CD4-positive, alpha-beta T cell treated with Interleukin-4 for 4 hours (primary cell): ENCODE measurements at places on chromosomes 4 and X.

DNA sequence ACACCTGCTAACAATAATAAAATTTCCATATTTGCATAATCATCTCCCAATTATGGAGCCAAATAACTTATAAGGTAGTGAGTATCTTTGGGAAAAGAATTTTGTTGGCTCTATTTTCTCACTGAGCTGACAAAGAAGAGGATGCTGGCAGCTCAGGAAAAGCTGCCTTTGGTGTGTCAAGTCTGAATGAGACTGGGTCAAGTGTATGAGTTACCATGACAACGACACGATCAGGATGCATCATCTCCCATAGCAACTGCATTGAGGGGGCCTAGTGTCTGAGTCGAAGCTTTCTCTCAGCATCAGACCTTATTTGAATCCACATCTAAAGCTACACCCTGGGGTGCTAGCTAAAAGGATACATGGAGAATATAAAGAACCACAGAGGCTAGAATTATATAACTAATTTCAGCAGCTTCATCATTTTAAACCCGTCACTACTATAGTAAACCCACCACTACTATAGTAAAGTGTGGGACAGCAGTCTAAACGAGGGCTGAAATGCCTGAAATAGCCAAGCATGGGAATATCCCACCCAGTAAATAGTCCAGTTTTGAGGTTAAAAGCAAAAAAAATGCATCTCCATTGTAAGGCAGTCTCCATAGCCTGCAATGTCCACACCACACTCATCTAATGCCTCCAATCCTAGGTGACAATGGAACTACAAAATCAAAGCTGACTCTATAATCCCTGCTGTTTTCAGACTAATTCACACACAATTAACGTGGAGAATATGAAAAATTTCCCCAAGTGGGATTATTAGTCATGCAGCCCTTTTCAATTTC lies 16.0 kb downstream of the GSPT2 start:
- DNase-seq: no peak

GRCh38 chrX:119132961-119133360 lies 5.3 kb upstream of the KIAA1210 start:
- DNase-seq: no peak

- DNase-seq: no peak
These were observed 137.5 kb downstream of the CPE start for GRCh38 chr4:165516281-165516833.

DNA sequence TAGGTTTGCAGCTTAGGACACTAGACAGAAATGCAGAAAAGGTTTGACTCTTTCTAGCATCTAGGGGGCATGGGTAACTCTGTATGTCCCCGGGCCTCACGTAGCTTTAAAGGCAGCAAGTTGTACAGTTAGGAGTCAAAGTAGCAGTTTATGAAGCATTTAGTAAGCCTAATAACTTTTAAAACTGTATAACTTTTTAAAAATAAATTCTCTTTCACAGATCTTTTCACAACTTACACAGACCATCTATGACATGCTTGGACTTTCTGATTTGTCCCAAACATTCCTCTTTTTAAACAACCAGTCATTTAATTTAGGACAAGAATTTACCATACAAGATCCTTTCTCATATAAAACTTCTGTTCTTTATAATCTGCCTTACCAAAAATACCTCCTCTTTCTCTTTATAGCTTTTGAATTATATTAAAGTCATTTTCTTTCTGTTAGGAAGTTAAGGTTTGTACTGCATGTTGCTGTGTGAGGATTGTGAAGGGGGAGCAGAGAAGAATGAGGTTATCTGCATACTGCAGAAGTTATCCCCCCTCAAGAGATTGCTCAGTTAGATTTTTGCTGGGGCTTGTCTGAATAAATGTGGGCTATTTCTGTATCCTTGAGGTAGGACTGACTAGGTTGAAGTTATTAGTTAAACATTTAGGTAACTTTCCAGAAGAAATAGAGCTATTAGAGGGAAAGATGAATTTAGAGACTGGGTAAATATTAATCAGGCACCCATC lies 94.3 kb downstream of the CPE start:
- DNase-seq: no peak

- DNase-seq: peak; percentile 27
These were observed 18.9 kb downstream of the TIFA start for GRCh38 chr4:112266823-112267222.

GRCh38 chrX:24925430-24925829 lies 90.3 kb downstream of the ARX start:
- DNase-seq: no peak

- DNase-seq: no peak
These were observed 18.4 kb upstream of the ODAM start for GRCh38 chr4:70177090-70177489.

GRCh38 chr4:127622921-127623796 lies 9.6 kb upstream of the INTU start:
- DNase-seq: no peak

- no peak for DNase-seq
These were observed 6.6 kb upstream of the AGA start for GRCh38 chr4:177448850-177449249.

- no peak for DNase-seq
These were observed 45.4 kb upstream of the XK start for GRCh38 chrX:37640142-37640541.

- no peak for DNase-seq
These were observed 167.6 kb downstream of the ARHGAP10 start for GRCh38 chr4:147899512-147899911.

DNA sequence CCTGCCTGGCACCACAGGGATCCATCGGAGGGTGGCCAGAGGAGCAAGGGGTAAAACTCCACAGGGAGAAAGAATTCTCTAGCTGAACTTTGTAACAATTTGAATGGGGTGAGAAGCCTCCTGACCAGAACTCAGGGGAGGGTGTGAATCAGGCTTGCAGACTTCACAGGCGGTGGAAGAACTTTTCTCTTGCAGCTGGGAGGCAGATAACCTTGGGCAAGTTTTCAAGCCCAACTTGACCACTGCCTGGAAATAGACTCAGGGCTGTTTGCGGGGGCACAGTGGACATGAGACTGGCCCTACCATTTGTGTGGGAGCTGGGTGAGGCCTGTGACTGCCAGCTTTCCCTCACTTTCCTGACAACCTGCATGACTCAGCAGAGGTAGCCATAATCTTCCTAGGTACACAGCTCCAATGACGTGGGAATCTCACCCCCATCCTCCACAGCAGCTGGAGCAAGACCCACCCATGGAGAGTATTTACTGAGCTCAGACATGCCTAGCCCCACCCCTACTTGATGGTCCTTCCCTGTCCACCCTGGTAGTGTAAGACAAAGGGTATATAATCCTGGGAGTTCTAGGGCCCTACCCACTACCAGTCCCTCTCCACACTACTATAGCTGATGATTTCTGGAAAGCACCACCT lies 210.0 kb upstream of the AGTR2 start:
- no peak for DNase-seq

GRCh38 chr4:7335344-7336066 lies 99.2 kb downstream of the PSAPL1 start:
- peak; percentile 15 for DNase-seq

- DNase-seq: no peak
These were observed 970.4 kb downstream of the RPA4 start for GRCh38 chrX:97854086-97854485.

DNA sequence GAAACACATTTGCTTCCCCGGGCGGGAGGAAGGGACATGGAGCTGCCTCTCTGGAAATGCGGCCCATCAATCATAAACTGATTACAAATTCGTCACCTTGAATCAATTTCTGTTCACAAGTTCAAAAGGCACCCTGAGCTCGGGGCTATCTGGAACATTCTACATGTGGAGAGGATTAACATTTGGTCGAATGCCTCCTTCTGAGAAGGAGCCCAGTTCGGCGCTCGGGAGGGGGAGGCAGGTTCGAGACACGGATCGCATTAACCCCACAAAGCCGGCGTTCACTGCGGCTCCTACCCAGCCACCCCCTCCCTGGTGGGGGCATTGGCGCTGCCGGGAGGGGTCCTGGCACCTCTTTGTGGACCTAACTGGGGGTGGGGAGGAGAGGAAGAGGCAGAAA lies 108.0 kb downstream of the CPZ start:
- DNase-seq: no peak

DNA sequence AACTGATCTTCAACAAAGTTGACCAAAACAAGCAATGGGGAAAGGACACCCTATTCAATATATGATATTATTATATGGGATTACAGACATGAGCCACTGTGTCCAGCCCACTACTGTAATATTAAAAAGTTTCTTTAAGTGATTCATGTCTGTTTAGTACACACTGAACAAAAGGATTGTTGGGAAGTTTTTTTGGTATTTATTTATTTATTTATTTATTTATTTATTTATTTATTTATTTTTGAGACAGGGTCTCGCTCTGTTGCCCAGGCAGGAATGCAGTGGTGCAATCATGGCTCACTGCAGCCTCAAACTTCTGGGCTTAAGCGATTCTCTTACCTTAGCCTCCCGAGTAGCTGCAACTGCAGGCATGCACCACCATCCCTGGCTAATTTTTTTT lies 58.4 kb upstream of the PGAM4 start:
- no peak for DNase-seq

DNA sequence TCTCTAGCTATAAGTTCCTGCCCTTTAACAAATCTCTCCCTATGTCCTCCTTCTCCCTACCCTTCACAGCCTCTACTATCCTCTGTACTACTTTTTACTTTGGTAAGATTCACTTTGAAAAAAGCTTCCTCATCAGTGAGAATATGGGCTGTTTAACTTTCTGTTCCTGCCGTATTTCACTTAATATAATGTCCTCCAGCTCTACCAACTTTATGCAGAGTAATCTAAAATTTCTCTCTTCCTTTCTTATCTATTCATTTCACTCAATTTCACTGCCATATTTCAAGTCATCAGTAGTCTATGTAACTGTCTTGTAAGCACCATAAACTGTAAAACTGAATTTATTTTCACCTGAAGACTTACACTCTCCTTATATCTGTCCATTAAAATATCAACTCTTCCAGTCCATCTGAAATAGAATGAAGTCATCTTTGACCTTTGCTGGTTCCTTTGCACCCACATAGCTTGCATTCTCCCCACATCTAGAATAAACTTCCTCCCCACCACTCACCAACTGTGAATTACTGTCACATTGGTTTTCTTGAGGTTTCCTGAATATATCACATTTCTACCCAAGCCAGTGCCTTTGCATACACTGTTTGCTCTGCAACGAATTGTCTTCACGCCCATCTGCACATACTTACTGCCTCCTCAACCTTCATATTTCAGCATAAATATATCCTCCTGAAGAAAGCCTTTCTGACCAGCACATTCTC lies 54.6 kb downstream of the ARAP2 start:
- DNase-seq: peak; percentile 67

DNA sequence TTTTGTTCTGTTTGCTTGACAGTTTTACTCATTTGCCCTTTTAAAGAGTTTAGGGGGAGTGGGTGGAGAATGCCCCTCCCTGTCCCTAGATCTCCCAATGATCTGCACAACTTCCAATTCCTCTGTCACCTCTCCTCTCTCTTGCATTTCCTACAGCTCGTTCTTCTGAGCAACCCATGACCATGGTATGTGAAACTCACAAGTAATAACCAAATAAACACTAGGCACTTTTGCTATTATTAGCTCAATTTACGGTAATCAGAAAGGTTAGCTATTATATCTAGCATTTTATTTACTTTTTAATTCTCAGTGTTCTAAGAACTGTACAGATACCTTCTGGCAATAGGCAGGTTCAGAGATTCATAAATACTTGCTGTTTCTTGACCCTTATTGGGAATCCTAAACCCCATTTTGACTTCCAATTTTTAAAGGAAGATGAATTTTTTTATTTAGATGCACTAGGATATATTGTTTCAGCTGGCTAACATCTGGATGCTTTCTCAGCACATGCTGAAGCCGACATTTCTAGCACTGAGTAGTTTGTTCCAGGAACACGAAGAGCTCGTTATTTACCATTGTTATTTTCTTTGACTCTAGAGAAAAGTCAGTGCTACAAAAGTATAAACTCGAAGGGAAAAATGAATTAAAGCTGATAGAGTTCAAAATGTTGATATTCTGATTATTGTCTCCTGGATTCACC lies 194.7 kb upstream of the TLL1 start:
- no peak for DNase-seq

DNA sequence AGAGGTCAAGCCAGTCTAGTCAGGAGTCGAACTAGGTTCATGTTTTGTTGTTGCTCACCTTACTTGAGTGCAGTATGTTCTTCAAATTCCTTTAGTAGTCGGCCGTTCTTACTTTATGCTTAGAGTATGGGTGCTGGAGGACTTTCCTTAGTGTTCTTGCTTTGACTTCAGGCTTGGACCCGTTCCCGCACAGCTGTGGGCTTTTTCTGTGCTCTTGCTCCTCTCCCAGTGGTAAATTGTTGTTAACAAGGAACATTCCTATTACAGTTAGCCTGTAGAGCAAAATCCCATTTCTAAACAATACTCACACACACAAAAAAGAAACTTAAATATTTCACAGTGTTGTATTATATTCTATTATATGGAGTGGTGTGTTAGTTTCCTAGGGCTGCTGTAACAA lies 113.5 kb downstream of the RAP1GDS1 start:
- DNase-seq: no peak

DNA sequence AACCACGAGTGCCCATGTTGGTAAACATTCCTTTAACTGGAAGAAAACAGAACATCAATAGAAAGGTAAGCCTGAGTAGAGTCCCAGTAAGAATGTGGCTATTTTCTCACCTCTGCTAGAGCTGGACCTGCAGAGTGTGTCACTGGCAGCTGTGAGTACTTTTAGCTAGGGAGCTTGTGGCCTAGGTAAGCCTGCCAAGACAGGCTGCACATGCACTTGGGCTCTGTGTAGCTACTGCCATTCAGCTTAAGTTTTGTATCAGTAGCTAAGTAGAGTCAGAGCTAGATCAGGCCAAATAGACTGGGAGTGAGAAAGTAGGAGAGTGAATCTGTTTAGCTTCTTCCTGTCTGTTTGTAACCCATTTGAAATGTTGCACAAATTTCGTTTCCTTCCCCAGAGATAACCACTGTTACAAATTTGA lies 35.3 kb downstream of the RBPJ start:
- no peak for DNase-seq

DNA sequence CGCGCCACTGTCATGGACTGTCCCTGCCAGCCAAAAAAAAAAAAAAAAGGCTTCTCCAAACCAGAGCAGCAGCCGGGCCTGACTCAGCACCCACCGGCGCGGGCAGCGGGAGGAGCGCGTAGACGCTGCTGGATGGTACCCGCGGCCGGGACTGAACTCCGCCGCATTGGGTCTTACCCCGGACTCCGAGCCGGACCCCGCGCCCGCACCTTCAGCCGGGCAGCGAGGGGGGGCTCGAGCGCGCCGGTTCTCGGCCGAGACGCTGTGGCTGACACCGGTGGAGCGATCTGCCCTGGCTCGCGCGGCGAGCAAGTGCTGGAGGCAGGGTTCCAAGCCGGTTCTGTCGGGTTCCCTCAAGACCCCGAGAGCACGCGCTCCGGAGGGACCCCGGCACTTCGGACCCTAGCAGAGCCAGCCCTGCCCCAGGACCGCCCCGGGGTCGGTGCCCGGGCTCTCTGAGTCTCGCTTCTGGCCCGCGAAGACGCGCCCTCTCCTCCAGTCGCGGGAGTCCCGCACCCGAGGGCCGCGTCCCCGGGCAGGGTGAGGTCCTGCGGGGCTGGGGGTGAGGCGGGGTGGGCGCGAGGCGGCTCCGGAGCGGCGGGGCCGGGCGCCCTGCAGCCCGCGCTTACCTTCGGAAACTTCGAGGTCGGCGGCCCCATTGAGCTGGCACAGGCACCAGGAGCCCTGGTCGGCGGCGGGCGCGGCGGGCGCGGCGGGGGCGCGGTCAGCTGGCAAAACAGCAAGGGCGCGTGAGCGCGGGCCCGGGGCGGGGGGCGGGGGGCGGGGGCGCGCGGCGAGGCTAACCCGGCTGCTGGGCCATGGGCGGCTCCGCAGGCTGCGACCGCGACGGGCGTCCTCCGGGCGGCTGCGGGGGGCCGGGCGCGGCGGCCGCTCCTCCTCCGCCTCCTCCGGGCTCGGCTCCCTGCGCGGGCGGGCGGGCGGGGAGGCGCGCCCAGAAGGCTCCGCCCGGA lies 11.8 kb upstream of the MAN2B2 start:
- no peak for DNase-seq

GRCh38 chrX:115409551-115409950 lies 120.0 kb downstream of the LUZP4 start:
- no peak for DNase-seq
